ENCODE measurements at places on chromosomes 3 and 15. TPM values are rescaled to one million over a fixed set of nuclear protein-coding genes. Genes with fewer than 3 reads are reported as not detected.

Gene HYKK
- 5.5 TPM for total RNA-seq

Gene VIPR1
- total RNA-seq: 0.47 TPM

Gene GAP43
- not detected for total RNA-seq

Gene FGD5
- not detected for total RNA-seq

Gene LTK
- 0.20 TPM for total RNA-seq

Gene ZMYND10
- 1.5 TPM for total RNA-seq

Measured in A549 treated with ZK216348 at 1 μM for 4 hours (cell line).